ENCODE measurements at places on chromosomes 12 and 14. TPM values are rescaled to one million over a fixed set of nuclear protein-coding genes. Genes with fewer than 3 reads are reported as not detected.

DNA sequence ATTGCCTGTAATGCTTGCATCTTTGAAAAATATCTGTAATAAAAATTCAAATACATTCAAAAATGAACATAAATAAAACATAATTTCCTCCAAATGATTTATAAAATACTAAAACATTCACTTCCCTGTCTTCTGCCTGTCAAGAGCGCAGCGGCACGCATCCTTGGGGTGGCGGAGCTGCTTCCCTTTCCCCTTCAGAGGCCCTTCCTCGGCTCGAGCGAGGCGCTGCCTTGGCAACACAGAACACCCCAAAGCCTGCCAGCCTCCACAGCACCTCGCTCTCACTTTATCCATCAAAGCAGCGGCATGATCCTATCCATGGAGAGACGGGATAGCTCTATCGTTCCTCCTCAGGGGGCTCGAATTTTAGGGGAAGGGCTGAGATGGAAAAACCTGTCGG, 146.2 kb downstream of the GXYLT1 start:
- DNase-seq: no peak

GRCh38 chr12:117334051-117334450, 27.4 kb downstream of the NOS1 start:
- no peak for DNase-seq

DNA sequence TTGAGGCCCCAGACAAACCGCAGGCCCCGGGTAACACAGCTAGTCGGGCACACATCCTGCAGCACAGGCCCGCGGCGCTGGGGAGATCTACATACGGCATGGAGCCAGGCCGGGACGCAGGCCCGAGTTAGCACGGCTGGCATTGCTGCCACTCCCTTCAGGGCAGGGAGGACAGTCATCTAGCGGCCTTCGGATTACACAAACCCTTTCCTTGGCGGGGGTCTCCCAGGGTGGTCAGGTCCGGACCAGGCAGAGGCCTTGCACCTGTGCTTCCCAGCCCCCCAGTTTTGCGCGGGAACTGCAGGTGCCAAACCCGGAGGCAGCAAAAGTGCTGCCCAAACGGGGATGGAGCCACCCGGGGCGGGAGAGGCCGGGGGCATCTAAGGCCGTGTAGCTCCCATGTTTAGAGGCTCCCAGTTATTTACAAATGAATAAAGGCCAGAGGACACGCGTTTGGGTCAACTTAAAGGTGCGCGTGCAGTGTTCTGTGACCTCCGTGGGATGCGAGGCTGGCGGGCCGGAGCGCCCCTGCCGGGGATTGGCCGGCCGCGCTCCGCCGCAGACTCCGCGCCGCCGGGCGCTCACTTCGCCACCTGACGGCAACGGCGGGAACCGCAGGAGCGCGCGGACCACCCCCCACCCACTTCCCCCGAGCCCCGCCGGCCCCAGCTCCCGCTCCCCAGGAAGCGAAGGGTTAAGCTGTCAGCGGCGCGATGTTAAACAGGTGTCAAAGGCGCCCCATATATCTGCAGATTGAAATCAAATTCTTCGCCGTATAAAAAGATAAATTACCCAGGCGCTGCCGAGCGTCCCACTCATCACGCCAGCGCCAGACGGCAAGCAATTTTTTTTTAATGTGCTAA, 18.1 kb downstream of the VSX2 start:
- peak; percentile 20 for DNase-seq

GRCh38 chr12:3207175-3207574, 130.0 kb downstream of the TSPAN9 start:
- no peak for DNase-seq

GRCh38 chr14:100442498-100443490, 119.7 kb downstream of the SLC25A47 start:
- no peak for DNase-seq

DNA sequence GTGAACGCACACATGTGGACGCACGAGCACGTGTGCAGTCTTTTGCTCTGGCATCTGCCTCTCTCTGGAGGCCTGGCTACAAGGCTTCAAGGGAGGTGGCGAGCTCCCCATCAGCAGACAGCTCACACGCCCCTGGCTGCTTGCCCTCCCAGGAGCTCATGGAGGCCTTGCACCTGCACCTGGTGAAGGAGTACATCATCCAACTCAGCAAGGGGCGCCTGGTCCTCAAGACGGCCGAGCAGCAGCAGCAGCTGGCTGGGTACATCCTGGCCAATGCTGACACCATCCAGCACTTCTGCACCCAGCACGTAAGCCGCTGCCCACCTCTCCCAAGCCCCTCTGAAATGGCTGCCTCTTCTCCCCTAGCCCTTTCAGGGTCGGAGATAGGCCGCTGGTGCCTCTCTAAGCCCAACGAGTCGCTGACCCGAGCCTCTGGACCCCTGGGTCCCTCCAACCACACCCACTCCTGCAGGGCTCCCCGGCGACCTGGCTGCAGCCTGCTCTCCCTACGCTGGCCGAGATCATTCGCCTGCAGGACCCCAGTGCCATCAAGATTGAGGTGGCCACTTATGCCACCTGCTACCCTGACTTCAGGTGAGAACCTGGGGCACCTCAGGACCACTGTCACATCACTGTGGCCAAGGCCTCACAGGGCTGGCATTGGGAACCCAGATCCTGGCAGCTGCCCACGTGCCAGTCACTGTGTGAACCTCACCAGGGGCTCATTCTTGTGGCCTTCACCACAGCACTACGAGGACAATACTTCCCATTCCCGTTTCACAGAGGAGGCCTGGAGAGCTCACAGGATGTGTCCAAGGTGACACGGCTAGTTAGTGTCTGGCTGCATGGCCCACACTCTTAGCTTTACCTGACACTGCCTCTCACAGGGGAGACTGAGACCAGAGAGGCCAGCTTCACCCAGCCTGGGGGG, 10.2 kb downstream of the TNFAIP2 start:
- no peak for DNase-seq

DNA sequence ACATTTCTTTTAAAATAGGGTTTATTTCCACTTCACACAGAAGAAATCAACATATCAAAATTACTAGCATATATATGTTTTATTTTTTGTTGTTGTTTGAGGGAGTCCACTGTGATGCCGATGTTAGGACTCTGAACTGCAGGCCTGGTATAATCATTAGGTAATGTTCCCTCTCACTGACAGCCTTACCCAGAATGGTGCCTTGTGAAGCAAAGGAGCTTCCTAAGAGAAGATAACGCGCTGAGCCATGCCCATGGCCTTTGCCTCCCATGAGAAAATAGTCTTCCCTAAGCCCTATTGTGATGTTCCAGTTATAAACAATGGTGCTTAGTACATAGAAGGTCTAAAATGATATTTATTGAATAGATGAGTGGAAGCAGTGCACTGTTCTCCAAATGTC, 12.0 kb downstream of the GNG2 start:
- DNase-seq: no peak

DNA sequence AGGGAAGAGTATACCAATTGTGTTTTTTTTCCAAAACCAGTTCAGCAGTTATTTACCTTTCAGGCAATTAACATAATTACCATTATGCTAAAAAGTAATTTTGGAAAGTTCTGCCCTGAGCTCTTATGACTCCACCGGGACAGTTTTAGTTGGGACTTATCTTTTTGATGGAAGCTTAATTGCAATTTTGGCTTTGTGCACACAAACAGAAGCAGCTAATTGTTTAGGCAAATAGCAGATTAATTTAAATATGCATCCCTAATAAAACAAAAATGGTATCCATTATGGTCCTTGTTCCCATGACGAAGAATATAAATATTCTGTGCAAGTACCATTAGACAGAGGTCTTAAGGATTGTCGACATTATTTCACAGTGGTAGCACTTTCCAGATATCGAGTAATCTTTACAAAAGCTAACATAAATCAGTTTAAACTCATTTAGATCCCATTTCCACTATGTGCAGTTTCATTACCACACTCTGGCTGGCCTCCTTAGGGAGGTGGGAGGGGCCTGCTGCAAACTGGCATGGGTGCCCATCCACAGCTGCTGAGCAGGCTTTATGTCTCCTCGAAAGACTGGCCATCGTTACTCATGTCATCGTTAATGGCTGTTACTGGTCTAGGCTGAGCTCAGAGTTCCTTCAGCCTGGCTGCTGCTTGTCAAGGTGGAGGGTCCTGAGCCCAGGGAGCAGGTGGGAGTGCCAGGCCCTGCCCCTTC, 68.2 kb downstream of the FBXW8 start:
- no peak for DNase-seq

- DNase-seq: peak; percentile 5
Measured at GRCh38 chr12:85322715-85323114, 42.7 kb downstream of the ALX1 start.

GRCh38 chr12:64080319-64081007, 141.6 kb downstream of the KICS2 start:
- DNase-seq: peak; percentile 25

- DNase-seq: peak; percentile 81
Measured at GRCh38 chr12:44015333-44015941, 179.6 kb downstream of the TMEM117 start.

- DNase-seq: no peak
Measured at GRCh38 chr14:57918791-57919190, 52.9 kb upstream of the SLC35F4 start.

GRCh38 chr14:75510547-75510946, 11.7 kb upstream of the BATF start:
- DNase-seq: no peak

DNA sequence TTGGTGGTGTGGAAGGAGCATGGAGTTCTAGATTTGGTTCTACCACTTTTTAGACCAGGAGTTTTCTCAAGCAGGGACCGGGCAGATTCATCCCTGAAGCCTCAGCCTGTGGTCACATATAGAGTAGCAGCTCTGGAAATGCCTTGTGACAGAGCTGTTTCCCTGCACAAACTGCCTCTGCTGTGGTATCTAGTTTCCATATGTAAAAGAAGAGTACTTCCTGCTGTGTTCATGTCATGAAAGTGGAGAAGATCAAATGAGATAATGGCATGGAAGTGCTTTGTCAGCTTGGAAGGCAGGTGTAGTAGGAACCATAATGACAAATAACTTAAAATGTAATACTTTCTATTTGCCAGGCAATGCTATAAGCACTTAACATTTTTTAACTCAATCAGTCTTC, 26.1 kb downstream of the OTUB2 start:
- DNase-seq: no peak

DNA sequence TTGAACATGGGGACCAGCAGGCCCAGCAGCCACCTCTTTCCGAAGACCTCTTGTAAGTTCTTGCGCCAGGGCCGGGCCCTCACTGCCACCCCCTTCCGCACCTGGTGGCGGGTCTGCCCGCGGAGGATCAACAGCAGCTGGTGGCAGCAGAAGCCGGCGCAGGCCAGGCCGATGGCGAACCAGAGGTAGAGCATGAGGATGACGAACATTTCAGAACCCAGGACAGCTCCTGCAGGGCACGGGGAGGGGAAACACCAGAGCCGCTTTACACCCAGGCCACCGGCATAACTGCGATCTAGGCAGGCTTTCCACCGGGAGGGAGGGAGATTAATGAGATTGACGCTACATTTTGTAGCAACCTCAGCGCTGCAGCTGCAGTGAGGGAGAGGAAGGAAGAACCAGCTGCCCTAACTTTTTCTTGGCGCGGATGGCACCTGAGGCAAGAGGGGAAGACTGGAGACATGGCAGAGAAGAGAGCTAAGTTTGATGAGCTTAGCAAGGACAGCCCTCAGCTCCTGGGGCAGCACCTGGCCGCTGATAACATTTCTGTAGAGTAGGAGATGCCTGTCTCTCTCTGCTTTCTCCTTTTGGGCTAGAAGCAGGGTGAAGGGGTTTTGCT, 7.8 kb downstream of the ZDHHC22 start:
- DNase-seq: peak; percentile 62

- peak; percentile 79 for DNase-seq
Measured at GRCh38 chr12:123995023-123995748, 22.2 kb downstream of the ZNF664 start.

GRCh38 chr14:85531141-85531586, 1.2 kb downstream of the FLRT2 start:
- DNase-seq: peak; percentile 80

DNA sequence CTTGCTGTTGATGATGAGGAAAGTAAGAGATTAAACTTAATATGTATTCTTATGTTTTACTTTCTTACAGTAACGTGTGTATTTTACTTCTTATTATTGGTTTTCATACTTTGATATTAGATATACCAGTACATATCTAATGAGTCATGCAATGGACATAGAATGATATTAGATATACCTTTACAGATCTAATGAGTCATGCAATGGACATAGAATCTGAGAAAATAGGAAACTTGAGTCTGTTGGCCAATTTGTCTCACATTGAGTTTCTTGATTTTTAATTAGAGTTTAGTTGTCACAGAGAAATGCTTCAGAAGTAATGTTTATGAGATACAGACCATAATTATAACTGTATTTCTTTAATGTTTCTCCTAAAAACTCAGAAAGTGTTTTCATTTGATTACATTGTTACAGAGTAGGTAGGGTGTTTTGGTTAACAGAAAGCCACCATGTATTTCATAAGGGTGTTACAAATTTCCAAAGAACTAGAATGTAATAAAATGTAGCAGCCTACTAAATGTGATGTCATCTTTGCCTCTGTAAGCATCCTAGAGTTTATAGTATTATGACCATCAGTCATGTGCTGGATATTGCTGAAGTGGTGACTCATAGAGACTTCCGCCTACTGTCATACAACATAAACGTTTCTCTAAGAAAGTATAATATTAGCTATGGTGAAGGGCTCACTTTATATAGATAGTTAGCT, 3.0 kb downstream of the GAS2L3 start:
- DNase-seq: peak; percentile 76

- DNase-seq: no peak
Measured at GRCh38 chr12:131046813-131047788, 93.4 kb downstream of the ADGRD1 start.

DNA sequence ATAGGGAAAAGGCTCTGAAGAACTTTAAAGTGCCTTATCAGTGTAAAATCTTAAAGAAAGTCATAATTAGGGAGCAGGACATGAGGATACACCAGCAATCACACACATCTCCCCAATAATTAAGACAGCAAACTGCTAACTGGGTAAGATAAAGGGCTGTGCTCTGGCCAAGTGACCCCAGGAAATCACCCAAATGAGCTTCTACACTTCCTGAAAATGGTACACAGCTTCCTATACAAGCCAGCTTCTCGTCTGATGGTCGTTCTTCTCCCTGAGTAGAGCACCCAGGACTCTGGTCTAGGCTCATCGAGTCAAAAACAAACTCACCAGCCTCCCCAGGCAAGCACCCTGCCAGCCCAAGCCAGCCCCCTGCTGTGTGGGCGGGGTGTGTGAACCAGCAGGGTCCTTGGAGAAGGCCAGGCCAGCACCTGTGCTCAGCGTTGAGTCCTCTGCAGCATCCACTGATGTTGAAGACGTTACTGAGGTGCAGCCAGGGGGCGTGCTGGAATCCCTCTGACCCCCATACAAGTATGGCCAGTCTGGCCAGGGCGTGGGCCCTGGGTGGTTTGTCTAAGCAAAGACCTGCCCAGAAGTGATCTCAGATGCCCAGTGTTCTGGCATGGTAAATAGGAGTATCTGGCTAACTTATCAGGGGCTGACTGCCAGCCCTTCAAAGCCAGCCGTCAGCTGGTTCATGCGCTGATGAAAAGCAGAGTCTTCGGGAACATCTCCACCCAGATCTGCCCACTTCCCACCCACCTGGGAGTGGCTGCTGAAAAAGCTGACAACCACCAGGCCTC, 41.4 kb downstream of the ACTN1 start:
- no peak for DNase-seq

The CD163L1 gene
- 0.08 TPM for total RNA-seq

The EPS8 gene
- 76.6 TPM for total RNA-seq

The TXNDC16 gene
- 9.4 TPM for total RNA-seq

The MYH6 gene
- not detected for total RNA-seq

The TBX3 gene
- 12.8 TPM for total RNA-seq

The CYP46A1 gene
- total RNA-seq: 0.36 TPM

The OGFOD2 gene
- 10.3 TPM for total RNA-seq

The RNASE3 gene
- not detected for total RNA-seq

The PLXNC1 gene
- total RNA-seq: 6.1 TPM

The MLF2 gene
- 104 TPM for total RNA-seq

Data from fibroblast of the aortic adventitia (primary cell).